ENCODE measurements at places on chromosomes 3 and 15.

DNA sequence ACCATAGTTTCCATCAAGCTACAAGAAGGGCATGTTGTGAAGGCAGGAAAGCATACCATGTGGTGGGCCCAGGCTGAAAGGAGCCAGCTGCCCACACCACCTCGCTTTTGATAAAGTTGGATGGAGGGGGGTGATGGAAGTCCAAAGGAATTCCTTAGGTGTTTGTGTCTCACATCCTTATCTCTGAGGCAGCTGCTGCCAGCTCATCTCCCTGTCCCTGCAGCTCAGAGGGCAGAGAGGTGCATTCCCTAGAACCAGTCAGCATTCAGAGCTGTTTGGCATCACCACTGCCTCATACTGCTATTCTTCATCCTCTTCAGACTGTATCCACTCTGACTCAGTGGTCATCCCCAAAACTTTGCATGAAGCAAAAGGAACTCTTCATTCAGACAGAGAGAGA is 141.5 kb upstream of the BFSP2 start:
- DNase-seq = no peak

- no peak for DNase-seq
Observed at GRCh38 chr3:108133858-108134554, 43.2 kb upstream of the CD47 start.

DNA sequence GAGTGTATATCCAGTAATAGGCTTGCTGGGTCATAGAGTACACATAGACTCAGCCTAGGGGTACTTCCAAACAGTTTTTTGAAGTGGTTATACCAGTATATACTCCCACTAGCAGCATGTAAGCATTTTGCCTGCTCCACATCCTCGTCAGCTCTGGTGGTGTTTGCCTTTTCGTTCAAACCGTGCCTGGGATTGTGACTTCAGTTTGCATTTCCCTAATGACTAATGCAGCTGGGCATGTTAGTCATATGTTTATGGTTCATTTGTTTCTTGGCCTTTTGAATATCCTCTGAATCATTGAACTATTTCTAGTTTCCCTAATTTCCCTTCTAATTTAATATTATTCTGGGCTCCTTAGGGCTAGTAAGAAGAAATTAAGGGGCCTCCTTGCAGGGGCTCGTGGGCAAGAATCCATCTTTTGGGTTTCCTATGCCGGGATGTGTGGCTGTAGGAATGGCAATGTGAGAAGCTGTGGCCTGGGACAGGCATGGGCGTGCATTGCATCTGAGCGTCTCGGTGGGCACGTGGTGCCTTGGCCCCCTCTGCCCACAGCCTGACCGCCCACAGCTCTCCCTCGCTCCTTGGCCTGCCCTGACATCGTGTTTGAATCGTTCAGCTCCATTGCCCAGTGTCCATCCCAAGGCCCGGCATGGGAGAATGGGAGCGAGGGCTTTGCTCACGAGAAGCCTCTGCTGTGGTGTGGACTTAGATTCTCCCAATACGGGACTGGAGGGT is 26.4 kb downstream of the FAH start:
- peak; percentile 86 for DNase-seq

- no peak for DNase-seq
Observed at GRCh38 chr15:36478561-36478960, 100.9 kb upstream of the CDIN1 start.

DNA sequence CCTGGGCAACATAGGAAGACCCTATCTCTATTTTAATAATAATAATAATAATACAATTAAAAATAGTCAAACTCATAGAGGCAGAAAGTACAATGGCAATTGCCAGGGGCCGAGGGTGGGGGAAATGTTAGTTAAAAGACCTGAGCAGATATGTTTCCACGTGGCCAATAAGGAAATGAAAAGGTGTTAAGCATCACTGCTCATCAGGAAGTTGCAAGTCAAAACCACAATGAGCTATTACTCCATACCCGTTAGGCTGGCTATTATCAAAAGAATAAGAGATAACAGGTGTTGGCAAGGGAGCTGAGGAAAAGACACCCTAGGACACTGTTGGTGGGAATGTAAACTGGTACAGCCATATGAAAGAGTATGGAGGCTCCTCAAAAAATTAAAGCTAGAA is 60.4 kb upstream of the PRSS50 start:
- DNase-seq = no peak

DNA sequence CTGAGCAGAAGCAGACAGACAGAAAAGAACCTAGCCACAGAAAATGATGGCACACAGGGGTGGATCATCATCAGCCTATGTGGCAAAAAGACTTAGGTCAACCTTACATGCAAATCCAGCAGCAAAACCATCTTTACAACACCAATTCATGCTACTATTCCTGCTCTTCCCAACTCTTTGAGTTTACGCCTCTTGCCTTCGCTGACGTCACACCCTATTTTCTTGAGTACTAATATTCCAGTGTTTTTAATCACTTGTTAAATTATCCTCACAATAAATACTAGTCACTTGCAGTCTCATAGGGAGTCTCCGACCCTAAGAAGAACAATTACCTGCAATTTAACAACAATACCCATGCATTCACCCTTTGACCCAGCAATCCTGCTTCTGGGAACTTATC is 6.0 kb upstream of the PSMD6 start:
- no peak for DNase-seq

DNA sequence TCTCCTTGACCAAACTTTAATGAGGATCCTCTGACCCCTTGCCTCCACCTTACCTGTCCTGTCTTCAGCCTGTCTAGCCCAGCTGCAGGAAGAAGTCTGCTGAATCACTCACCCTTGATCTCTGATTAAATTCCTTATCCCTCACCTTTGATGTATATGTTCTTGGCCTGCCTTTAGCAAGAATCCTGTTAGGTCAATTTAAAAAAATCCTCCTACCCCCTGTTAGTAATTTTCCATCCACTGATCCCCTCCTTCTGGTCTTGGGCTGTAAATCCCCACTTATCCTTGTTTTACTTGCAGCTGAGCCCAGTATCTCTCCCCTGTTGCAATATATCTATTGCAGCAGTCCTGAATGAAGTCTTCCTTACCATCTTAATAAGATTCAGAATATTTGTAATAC is 39.0 kb downstream of the MYH15 start:
- no peak for DNase-seq

GRCh38 chr3:59273976-59274375 is 224.2 kb upstream of the CFAP20DC start:
- DNase-seq = peak; percentile 50

- no peak for DNase-seq
Observed at GRCh38 chr15:48432688-48433087, 101.5 kb downstream of the DUT start.

- no peak for DNase-seq
Observed at GRCh38 chr3:57958642-57959422, 49.4 kb upstream of the FLNB start.

GRCh38 chr3:15810702-15811101 is 12.9 kb upstream of the ANKRD28 start:
- no peak for DNase-seq

GRCh38 chr3:195443391-195443989 is 670 bp upstream of the ACAP2 start:
- no peak for DNase-seq

GRCh38 chr3:194277786-194278130 is 73.4 kb downstream of the CPN2 start:
- peak; percentile 45 for DNase-seq

DNA sequence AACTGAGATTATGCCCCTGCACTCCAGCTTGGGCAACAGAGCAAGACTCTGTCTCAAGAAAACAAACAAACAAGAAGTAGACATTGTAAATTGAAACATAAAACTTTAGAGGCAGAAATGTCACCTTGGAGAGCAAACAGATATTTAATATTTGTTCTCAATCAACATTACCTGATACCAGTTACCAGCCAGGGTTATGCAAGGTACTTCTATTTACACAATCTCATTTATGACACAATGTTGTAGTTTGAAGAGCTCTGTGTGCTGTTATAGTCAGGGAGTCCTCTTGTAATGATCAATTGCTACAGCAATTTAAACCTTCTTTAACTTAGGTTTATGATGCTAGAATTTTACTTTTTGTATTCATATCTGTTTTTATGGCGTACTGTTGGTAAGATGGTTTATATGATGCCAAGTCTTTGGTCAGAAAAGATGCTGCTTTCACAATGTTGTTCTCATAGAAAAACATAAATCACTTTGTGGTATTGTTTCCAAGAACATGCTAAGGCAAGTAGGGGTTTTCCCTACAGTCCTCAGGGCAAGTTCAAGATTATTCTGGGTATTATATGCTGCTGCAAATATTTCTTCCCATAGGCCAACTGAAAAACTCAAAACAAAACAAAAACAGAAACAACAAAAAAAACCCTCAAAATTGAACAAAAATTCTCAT is 173.5 kb downstream of the TNIK start:
- DNase-seq = peak; percentile 50

- DNase-seq = no peak
Observed at GRCh38 chr15:80384432-80384831, 19.8 kb upstream of the ARNT2 start.

DNA sequence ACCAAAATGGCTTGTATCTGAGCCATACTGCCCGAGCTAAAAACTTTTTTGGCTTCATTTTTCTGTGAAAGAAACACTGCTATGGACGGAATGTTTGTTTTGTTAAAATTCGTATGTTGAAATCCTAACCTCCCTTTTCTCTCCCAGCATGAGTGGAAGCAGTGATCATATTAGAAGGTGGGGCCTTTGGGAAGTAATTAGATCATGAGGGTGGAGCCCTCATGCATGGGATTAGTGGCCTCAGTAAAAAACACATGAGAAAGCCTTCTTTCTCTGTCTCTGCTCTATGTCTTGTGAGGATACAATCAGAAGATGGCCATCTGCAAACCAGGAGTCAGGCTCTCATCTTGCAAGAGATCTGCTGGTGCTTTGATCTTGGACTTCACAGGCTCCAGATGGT is 7.4 kb upstream of the FNDC3B start:
- no peak for DNase-seq

- DNase-seq = no peak
Observed at GRCh38 chr3:71031181-71031580, 552.3 kb downstream of the FOXP1 start.

DNA sequence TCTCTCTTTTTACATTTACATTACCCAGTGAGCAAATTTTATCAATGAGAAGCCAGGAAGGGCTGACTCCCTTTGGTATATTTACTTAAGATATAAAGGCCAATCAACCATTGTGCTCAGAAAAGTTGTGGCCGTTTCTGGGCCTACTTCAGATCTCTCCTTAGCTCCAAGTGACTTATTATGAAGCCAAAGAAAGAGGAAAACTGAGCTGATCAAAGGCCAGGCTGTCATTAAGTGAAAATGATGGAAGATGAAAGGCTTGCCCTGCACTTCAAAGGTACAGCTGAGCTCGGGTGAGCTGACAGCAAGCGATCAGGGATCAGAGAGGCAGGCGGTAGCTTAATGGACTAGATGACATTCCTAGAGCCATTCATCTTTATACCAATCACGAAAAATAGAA is 24.8 kb downstream of the VGLL4 start:
- DNase-seq = no peak

DNA sequence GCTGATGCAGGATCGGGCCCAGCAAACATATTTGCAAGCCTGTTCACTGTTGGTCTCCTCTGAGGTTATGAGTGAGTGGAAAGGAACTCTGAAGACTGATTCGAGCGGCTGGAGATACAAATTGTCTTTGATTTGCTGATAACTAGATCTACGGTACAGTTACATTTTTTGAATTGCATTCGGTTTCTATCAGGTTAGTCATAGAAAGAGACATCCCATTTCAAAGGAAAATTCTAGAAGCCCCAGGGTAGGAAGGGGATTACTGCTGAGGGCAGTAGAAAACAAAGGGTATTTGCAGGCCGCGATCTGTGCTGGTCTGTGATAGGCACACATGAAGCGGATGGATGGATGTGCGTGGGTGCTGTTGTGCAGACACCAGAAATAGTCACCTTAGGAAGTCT is 228.4 kb downstream of the ITPR1 start:
- peak; percentile 83 for DNase-seq

DNA sequence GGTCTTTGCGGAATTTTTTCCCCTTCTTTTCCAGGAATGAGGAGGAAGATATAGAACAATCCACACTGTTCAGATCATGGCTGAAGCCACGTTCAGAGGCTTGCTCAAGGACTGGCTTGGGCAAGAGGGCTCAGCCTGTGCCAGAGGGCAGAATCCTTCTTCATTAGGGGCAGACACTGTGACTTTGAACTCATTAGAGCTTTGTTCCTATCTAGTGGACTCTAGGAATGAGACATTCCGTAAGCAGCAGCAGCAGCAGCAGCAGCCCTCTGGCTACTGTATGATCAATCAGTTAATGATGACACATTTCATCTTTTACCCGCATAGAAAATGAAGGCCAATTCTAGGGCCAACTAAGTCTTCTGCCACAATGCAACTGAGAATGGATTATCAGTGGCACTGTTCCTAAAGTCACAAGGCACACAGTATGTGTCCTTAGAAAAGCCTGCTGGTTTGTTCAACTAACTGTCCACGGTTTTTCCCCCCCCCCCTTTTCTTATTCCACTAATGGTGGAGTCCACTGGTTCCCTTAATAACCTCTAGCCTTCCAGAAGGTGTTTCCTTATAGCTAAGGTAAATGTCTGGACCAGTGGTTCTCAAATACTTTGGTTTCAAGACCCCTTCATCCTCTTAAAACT is 1.7 kb upstream of the RAB8B start:
- DNase-seq = no peak

DNA sequence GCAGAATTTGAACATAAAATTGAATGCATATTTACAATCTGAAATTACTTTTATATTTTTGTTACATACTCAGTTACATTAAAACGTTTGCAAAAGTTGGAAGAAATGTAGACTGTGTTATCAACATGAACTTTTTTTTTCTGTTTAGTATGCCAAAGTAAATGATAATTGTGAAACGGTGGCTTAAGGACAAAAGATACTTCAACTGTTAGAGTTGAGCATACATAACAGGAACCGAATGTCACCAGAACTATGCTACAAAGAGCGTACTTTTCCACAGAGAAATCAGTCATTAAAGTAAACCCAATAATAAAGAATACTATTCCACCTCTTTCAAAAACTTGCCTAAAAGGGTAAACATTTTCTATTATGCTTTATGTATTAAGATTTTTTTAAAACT is 14.3 kb upstream of the DHX36 start:
- no peak for DNase-seq

DNA sequence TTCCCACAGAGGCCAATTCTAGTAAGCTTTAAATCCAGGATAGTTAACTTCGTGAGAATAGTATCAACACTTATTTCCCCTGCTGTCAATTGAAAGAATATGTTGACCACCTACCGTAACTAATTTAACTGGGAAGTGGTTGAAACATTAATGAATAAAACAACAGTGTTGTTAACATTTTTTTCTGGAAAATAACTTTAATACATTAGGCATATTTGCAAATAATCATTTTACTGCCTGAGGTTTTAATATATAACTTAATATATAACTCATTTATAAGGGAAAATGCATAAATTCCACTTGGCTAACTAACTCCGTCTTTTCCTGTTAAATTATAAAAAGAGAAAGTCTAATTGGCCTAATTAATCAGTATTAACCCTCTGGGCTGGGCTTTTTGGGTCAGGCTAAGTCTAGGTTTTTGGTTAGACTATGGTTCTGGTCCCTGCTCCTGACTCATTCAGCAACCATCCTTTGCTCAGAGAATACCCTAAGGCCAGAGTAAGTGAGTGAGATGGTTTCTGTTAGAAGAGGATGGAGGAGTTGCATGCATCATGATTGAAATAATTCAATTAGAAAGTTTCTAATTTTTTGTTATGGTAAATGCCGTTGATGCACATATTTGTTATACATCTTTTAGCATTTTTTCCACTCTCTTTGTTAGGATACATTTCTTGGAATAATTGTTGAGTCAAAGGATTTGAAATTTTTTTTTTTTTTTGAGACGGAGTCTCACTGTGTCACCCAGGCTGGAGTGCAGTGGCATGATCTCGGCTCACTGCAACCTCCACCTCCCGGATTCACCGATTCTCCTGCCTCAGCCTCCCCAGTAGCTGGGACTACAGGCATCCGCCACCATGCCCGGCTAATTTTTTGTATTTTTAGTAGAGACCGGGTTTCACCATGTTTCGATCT is 10.8 kb upstream of the SKIL start:
- DNase-seq = peak; percentile 80
